Urinary bladder (tissue), 4 donors: ENCODE measurements at places on chromosomes 1 and 21. TPM values are rescaled to one million over a fixed set of nuclear protein-coding genes. Genes with fewer than 3 reads are reported as not detected.

- no peak for DNase-seq
Measured at GRCh38 chr21:40668555-40669275, 178.2 kb downstream of the DSCAM start.

GUCA2B gene
- not detected for total RNA-seq

CCDC30 gene
- 7.2 TPM for total RNA-seq

DNA sequence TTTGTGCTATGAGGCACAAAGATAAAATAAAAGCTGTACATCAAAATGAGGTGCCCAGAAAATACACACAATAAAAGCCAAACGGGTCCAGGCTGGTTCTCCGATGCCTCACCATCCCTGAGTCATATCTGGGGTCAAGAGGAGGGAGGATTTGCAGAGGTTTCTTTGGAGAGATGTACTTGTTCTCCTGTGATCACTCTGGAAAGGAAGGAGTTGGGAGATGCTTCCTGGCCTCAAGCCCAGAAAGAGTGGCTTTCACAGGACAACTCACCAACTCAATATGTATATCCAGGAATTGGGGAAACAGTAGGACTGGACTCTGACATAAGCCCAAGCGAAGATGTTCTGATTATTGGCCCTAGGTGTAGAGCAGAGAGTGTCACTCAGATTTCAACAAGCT, 51.9 kb downstream of the DIPK1A start:
- DNase-seq = no peak

DNA sequence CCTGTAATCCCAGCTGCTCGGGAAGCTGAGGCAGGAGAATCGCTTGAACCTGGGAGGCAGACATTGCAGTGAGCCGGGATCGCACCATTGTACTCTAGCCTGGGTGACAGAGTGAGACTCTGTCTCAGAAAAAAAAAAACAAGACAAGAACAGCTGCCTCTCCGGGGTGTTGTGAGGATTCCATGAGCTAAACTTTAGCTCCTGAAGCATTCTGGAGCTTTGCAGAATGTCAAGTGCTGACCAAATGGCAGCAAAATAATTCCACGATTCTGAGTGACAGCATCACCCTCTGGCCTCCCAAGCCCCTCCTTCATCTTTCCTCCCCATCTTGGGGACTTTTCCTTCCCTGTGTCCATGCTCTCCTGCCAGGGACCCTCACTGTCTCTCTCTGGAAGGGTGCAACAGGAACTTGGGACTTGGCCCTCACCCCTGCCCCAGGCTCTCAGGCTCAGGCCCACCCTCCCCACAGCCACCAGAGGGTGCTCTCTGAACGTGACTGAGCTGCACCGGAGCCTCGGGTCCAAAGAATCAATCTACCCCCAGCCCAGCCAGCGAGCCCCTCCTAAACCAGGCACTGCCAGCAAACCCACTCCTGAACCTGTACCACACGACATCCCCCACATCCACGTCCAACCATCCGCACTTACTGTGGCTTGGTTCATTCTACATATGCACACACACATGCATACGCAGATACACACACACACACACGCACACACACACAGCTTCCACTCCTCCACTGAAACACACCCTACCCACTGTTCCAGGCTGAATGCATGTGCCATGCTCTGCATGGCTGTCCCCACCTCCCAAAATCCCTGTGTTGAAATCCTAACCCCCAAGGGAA, 45.7 kb downstream of the ACOT7 start:
- no peak for DNase-seq

DNA sequence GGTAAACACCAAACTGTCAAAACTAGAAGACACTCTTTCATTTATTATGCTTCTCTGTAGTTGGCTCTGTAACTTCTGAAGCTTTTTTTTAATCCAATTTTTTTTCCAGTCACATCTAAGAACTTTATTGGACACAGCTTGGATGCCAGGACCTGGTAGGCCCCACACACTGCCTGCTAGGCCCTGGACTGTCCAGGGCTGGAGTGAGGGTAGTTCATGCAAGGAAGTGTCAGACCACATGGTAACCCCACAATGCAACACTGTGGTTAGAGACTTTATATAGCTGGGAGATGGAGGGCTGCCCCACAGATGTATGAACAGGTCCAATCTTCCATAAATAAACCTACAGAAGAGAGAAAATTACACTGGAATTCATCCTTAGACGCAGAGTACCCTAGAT, 7.1 kb downstream of the SLC2A1 start:
- DNase-seq = no peak

DNA sequence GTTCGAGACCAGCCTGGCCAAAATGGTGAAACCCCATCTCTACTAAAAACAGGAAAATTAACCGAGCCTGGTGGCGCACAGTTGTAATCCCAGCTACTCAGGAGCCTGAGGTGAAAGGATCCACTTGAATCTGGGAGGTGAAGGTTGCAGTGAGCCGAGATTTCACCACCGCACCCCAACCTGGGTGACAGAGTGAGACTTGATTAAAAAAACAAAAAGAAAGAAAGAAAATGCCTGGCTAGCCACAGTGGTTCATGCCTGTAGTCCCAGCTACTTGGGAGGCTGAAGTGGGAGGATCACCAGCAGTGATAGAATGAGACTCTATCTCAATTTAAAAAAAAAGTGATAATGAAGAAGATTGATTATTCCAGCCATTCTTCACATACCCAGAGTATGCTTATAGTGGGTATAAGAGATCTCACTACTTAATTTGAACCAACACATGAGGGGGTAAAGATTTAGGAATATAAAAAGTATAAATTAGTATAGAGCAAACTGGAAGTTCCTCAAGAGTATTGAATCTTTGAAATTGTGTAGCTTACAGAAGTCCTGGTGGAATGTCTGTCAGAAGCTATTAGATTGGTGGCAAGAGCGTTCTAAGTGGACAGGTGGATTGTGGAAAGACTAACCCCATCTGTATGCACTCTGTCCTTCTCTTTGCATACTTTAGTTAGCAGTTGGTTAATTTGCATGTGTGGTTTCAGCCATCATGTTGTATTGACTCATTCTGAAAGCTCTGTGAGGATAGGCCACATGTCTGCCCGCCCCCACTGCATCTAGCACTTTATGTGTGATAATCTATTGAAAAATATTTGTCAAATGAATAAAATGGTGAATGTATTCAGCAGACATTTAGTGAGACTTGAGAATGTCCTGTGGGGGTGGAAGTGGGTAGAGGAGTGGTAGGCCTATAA, 25.0 kb downstream of the RLF start:
- DNase-seq = no peak

CFHR5 gene
- total RNA-seq = not detected

GRCh38 chr1:46815133-46815532, 16.3 kb downstream of the CYP4B1 start:
- DNase-seq = no peak

GRCh38 chr1:207871117-207871649, 39.7 kb downstream of the CD34 start:
- no peak for DNase-seq

DNA sequence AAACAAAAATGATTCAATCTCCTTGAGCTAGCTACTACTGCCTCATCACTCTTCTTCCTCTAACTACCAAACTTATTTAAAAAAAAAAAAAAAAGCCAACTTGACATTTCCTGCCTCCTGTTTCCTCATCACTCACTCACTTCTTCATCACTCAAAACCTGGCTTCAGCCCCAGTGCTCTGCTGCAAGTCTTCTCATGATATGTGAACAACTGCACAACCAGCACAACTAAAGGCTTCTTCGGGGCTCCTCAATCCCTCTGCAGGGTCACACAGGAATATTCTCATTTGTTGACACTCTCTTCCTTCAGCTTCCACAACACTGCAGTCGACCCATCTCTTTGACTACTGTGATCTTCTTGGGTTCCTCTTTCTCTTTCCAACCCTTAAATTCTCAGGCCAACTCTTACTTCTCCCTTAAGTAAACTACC, 7.6 kb downstream of the MTF1 start:
- no peak for DNase-seq

GRCh38 chr1:27148591-27148990, 6.3 kb downstream of the SLC9A1 start:
- DNase-seq = no peak

KRTAP10-8 gene
- not detected for total RNA-seq

FCRL2 gene
- total RNA-seq = 0.26 TPM

DNA sequence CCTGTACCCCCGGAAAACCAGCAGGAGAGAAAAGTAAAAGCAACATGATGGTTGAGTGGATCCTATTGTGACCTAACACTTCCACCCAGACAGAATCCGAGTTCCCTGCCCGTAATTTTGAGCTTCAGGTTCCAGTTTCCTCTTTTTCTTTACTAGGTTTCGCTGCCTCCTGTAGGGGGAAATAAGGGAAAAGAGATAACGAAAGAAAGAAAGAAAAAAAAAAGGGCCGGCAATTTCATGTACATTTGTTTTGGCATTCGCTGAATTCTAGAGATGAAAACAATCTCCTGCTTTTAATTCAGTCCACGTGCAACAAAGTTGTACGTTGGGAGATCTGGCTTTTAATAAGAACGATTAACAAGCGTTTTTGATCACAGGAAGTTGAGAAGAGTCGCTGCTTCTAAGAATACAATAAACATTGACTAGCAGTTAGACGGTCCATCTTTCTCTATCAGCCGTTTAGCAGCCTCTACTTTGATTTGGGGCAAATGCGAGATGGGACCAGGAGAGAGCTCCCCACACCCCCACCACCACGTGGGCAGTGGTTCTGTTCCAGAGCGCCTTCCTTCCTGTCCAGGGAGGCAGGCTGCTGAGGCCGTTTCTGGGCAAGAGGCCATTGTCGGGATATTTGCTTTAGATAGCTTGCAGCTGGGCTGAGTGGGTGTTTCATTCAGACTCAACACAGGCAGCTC, 155.9 kb upstream of the RUNX1 start:
- peak; percentile 89 for DNase-seq

GRCh38 chr1:8373581-8374241, 55.8 kb downstream of the SLC45A1 start:
- DNase-seq = no peak

SLC1A7 gene
- not detected for total RNA-seq

GRCh38 chr1:23368562-23369334, 888 bp downstream of the ZNF436 start:
- DNase-seq = peak; percentile 81

HSD11B1 gene
- 1.2 TPM for total RNA-seq

- DNase-seq = no peak
Measured at GRCh38 chr21:31360717-31361116, 16.7 kb upstream of the TIAM1 start.

- peak; percentile 66 for DNase-seq
Measured at GRCh38 chr21:41112740-41113692, 54.9 kb upstream of the BACE2 start.

ARHGEF19 gene
- 6.9 TPM for total RNA-seq

TSTD1 gene
- total RNA-seq = 23.1 TPM

DNA sequence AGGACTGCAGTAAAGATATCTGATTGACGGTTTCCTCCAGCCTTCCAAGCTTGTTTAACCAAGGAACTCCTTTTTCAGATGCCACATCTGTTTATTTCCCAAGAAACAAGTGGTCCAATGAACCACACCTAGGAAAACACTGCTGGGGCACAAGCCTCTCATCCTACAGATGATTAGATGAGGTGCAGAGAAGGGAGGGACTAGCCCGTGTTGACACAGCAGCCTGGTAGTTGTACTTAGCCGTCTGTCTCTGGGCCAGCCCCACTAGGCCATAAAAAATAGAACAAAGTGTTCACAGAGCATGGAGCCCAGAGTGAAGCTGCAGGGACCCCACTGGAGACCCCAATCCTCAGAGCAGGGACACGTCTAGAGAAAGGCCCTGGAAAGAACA, 32.1 kb downstream of the LRP8 start:
- DNase-seq = no peak

DNA sequence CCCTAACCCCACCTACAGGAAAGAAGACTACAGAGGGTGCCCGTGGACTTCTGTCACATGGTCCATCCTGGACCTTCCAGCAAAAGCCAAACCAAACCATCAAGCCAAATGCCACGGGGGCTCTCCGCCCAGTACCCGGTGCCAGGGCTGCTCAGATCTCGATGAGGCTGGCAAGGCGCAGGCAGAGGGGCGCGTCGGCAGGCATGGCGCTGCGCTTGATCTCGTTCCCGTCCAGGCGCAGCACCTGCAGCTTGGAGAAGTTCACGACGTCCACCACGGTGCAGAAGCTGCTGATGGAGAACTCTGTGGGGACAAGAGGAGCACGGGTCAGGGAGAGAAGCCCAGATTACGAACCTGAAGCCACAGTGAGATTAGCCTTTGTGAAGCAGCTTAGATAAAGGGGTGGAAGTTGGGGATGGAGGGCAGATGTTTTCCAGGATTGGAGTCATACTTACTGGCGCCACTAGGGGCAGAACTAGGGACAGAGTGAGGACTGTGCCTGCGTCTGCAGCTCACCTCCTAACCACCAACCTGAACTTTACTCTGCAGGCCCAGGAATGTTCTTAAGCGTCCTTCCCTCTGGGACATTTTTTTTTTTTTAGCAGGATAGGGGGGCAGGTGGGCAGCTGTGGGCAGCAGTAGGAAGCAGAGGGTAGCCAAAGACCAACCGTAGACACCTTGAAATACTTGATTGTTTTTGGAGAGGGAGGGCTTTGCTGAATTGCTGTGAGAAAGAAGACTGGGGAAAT, 8.6 kb downstream of the FMOD start:
- DNase-seq = no peak

GRCh38 chr1:204154568-204155255, 2.9 kb upstream of the ETNK2 start:
- DNase-seq = peak; percentile 36

- DNase-seq = no peak
Measured at GRCh38 chr21:35259457-35259856, 210.4 kb upstream of the RUNX1 start.

- no peak for DNase-seq
Measured at GRCh38 chr1:224804220-224804619, 125.3 kb upstream of the DNAH14 start.

SLC30A10 gene
- total RNA-seq = 1.4 TPM

DNA sequence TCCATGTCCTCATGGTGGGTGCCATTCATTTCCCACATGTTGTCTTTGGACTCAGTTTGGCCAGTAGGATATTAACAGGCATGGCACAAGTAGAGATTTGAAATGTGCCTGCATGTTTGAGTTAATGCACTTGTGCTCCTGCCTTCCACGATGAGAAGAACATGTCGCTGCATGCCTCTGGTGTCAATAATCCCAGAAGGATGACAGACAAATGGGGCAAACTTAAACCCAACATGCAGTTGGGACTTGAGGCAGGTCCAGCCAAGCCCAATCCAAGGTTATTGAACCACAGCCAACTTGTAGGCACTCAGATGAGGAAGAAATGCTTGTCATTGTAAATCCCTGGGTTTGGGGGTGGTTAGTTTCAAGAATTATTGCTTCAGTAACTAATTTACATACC, 174.6 kb downstream of the TRIM33 start:
- DNase-seq = no peak

DNA sequence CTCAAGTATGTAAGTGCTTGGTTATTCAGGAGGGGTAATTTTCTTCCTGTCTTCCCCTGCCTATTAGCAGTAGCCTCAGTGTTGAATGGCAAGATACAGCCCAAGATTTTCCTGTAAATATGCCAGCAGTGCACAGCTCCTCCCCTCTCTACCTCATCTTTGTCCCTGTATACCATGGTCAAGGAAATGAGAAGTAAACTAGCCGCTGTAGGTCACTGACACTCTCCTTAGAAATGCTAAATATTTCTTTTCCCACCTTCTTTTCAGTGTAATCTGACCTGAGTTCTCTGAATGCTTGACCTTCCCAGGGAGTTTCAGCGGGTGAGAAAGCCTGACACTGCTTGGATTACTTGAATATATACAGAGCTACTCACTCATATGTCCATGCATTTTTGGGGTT, 84.1 kb upstream of the ZNF326 start:
- DNase-seq = no peak

- DNase-seq = no peak
Measured at GRCh38 chr1:172719694-172720138, 60.8 kb downstream of the FASLG start.
